Left hindlimb (tissue), 1 donor: ENCODE measurements at places on chromosomes 11 and 22.

DNA sequence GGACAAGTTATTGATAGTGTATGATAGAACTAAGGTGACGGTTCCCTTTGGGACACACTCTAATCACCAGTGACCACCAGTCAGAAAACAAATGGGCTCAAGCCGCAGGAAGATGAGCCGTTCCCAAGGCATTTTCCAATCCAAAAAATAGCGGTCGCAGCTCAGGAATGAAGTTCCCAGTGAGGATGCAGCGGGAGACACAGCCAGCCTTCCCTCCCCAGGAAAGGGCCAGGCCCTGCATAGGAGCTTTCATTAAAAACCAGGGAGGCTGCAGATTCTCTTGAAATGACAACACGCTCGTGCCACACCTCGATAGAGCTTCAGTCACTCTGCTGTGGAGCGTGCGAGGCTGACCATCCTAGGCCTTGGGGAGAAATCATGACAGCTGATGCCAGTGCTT lies 65.8 kb upstream of the WNT7B start:
- no peak for DNase-seq

DNA sequence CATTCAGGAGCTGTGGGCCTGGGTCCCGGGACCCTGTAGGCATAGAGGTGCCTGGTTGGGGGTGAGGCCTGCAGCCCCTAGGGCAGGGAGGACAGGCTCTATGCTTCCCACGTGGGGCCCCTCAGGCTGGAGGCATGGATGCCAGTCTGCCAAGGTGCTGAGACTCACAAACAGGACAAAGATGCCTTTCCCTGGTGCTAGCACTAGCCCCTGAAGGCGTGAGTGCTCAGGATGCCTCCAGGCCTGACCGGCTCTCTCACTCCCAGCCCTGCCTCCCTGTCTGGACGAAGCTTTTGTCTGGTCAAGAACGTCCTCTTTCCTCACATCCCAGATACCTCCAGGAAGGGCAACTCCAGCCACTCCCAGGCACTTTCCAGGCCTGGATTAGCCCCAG lies 2.1 kb downstream of the CDC42BPG start:
- no peak for DNase-seq

- no peak for DNase-seq
Observed at GRCh38 chr11:27949951-27950738, 157.8 kb downstream of the KIF18A start.

- DNase-seq = no peak
Observed at GRCh38 chr11:86288776-86289507, 13.1 kb upstream of the HIKESHI start.

DNA sequence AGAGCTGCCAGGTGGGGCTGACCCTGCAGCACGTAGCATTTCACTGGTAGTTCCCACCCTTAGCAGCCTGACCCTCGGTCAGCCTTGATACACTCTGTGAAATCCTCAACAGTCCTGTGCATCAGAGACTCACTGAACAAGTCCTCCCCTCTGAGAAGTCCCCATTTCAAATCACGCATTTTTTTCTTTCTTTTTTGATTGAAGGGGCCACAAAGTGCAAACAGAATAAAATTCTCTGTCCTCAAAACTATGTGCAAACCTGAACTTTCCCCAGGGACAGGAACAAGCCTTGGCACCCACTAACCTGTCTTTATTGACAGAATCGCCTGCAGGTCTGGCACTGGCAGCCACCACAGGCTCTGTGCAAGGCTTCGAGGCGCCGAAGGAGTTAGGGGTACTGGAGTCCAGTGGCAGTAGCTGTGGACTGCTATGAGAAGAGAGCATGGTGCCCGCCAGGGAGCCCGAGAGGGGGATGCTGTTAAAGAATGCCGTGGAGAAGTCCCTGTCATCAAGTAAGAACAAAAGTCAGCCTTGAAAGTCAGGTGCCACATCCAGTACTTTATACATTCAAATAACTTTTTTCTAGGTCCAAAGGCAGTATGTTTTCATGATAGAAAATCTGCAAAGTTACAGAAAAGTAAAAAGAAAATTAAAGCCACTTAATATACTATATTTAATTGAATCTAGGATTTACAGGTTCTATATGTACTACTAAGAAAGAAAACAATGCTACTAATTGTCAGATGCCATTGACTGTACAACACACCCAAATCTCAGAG lies 53.8 kb downstream of the HIRA start:
- DNase-seq = no peak
